ENCODE measurements at places on chromosomes 16 and 17.

GRCh38 chr17:3985846-3986245 is 21.6 kb upstream of the ATP2A3 start:
- DNase-seq, result no peak

DNA sequence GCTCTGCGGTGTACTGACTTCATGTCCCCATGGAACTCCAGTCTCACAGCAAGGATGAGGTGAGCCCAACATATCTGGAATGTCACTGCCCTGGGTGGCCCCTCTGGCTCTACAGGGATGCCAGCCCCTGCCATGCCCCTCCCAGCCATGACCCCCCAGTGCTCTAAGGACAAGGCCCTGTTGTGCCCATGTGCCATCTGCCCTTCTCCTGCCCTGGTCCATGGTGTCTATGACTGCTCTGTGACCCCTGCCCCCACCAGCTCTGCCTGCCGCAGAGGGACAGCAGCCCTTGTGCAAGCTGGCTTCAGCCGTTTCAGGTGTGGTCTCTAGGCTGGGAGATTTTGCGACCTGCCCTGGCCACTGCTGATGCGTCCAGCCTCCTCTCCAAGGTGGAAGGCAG is 40.3 kb downstream of the TK2 start:
- no peak for DNase-seq

DNA sequence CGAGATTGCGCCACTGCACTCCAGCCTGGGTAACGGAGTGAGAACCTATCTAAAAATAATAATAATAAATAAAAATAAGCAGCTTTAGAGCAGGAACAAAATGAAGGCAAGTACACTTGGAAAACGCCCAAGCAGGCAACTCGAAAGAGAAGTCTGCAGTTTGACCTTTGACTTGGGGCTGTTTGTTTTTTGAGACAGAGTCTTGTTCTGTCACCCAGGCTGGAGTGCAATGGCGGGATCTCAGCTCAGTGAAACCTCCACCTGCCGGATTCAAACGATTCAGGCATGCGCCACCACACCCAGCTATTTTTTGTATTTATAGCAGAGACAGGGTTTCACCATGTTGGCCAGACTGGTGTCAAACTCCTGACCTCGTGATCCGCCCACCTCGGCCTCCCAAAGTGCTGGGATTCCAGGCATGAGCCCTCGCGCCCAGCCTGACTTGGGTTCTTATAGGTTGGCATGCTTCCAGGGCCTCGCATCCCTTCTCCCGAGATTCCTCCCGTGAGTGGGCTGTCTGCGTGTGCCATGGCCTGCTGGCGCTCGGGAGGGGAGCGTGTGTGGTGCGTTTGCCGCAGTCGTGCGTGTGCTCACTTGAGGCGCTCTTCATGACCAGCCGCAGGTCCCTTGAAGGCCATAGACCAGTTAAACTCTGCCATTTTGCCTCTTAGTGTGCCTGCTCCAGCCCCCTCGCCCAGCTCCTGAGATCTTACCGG is 18.4 kb upstream of the UBE2I start:
- DNase-seq, result no peak

- DNase-seq, result no peak
Observed at GRCh38 chr16:81292936-81293335, 21.8 kb upstream of the GAN start.

DNA sequence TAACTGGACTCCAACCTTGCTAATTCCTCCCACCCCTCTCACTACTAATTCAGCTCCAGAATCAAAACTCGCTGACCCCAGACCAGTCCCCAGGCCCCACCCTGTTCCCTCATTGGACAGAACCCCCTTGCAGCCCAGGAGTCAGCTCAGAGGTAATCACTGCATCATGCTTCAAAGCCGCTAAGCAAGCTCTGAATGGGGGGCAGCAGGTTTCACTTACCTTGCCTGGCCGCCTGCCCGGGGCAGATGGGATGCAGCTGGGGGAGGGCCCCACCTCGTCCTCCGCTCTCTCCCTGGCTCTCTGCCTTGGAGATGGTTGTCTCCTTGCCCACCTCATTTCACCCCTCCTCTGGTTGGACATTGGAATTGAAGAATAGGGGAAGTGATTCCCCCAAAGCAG is 4.8 kb upstream of the NGFR start:
- peak; percentile 74 for DNase-seq

DNA sequence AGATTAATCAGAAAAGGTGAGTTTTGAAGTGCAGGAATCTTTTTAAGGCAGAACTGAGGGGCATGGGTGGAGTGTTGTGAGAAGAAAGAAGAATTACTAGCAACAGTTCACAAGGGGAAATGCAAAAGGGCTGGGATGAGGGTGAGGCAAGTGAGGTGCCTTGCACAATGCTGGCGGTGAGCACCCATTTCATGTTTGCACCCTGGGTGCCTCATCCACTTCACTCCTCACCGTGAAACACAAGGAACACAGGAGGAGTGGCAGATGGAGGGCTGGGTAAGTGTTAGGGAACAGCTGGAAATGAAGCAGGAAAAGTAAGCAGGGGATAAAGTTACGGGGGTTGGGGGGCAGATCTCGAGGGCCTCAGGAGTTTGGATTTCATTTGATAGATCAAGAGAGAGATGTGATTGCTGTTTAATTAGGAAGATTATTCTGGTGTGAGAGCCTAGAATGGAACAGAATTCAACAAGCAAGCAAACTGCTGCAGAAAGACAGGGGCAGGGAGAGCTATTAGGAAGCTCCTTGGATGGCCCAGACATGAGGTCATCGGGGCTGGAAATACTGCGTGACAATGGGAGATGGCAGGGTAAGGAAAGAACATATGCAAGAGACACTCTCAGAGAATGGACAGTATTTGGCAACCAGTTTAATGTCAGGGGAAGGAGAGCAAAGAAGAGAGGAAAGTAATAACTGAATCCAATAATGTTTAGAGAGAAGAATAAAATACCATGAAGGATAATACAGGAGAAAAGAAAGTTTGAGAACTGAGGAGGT is 8.3 kb upstream of the HEATR6 start:
- peak; percentile 79 for DNase-seq

DNA sequence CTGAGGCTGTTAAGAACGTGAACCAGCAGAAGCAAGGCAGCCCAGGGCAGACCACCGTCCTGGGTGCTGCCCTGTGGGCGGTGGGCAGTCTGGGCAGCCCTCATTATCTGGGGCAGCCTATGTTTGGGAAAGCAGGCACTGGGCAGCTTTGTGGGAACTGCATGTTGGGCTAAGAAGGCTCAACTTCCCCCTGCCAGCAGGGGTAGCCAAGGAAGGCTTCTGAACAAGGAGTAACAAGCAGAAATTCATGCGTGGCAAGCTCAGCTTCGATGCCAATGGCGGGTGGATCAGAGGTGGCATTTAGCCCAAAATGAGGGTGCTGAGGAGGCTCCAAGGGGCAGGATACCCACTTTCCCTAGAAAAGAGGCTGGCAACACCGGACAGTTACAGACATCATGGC is 42.7 kb upstream of the METRNL start:
- no peak for DNase-seq

GRCh38 chr16:89805136-89805905 is 11.1 kb downstream of the FANCA start:
- DNase-seq, result peak; percentile 97

DNA sequence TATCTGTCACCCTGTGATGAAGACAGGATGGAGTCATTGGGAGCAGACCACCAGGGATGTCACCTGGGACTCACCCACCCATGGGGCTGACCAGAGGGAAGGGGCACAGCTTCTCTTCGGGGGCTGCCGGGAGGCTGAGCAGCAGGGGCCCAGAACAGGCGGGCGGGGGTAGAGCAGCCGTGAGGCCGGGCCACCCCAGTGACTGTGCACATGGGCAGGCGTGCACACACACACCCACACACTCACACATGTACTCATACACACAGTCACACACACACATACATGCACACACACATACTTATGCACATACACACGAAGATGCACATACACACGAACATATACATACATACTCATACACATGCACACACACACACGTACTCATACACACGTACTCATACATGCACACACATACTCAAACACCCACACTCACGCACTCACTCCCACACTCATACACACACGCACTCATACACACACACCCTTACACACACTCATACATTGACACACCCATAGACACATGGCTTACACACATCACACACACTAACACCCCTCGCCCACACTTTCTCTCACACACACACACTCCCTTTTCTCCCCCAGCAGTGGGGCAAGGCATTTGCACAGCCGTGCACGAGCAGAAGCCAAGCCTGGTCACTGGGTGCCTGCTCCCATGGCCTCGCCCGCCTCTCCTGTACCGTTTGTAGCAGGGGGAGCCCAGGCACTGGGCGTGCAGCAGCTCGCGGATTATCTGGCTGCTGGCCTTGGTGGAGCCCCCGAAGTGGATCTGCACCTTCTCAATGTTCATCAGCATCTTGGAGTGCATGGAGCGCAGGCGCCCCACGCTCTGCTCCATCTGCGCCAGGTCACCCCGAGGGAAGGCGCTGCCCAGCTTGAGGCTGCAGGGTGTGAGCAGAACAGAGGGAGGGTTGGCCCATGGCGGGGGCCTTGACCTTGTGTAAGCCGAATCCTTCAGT is 12.4 kb downstream of the UBALD2 start:
- DNase-seq, result no peak

DNA sequence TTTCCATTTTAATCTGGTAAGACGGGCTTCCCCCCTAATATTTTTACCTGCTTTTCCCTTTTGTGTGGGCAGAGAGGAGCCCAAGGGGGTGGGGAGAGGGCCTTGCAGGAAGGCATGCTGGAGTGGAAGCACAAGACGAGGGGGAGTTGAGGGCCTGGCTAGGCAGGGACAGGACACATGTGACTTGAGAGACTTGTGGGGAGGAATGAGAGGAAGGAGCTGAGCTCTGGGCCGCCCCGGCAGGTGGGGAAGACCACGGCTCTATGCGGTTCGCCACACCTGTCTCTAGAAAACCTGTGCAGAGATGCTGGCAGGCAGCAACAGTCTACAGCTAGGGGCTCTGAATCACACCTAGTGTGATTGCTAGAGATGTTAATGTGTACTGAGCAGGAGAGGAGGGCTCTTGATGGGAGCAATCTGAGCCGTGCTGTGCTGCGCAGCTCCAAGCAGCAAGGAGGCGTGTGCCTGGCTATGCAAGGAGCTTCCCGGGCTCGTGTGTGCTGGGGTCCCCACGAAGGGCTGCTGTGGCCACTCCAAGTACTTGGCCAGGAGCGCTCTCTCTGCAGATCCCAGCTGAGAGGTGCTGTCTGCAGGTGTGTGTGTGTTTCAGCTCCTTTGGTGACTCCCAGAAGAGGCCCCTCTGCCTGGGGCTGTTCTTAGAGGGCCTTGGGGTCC is 50.2 kb downstream of the PDPK1 start:
- DNase-seq, result no peak

- DNase-seq, result no peak
Observed at GRCh38 chr16:50282010-50282538, 15.7 kb downstream of the ADCY7 start.

GRCh38 chr16:28110479-28110878 is 47.0 kb upstream of the GSG1L start:
- no peak for DNase-seq

GRCh38 chr17:987931-988330 is 8.4 kb upstream of the NXN start:
- DNase-seq, result no peak

DNA sequence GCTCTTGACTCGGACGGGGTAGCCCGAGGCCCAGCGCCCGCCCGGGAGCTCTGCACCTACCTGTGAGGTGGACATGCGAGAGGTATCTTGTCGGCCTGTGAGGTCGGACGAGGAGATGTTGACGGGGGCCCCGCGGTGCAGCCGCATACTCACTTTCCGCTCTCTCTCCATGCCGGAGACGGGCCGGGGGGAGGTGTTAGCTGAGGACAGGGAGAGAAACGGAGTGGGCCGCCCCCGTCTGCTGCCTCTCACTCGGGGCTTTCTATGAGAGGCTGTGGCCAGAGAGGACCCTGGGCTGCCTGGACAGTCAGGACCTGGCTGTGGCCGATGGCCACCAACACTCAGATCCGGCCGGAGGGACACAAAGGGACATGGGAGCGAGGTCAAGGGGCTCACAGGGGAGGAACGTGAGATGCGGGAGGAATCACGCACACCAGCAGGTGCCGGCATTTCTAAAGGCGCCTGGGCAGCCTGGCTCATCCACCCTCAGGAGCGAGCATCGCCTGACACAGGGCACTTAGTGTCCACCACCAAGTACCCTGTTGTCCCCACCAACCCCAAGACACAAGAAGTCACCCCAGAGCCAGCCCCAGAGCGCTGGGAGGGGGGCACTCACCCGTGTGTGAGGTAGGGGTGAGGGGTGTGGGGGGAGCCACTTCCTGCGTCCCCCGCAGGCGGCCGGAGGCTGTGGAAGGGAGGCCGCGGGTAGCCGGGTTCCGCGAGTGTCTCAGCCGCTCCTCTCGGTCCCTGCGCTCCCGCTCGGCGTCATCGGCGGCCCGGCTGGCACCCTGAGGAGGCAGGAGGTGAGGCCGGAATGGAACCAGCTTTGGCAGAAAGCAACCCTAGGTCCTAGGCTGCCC is 20.2 kb downstream of the SLC16A3 start:
- no peak for DNase-seq

GRCh38 chr16:79182616-79183015 is 417.9 kb downstream of the MAF start:
- no peak for DNase-seq

- no peak for DNase-seq
Observed at GRCh38 chr17:34153991-34154390, 101.1 kb upstream of the CCL2 start.
